Left hindlimb (tissue), 1 donor: ENCODE measurements at places on chromosomes 2 and 18.

DNA sequence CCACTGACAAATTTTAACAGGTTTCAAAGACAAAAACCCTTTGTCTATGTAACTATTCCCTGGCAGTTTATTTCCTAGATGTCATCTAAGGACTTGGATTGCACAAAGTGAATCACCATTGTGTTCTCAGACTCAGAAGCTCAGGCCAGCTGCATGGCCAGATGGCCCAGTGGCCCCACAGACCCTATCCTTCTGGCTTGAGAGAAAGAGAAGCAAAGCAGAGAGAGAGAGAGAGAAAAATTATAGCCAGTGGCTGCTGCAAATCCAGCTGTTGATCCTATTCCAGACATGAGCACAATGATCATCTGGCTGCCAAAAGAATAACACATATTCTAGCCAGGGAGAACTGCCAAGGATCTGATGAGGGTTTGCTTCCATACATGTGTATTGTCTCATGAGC lies 25.8 kb downstream of the CTLA4 start:
- peak; percentile 85 for DNase-seq

GRCh38 chr2:21228041-21228895 lies 104.5 kb downstream of the TDRD15 start:
- DNase-seq, result no peak

GRCh38 chr18:46768166-46768921 lies 11.5 kb upstream of the ST8SIA5 start:
- DNase-seq, result no peak

DNA sequence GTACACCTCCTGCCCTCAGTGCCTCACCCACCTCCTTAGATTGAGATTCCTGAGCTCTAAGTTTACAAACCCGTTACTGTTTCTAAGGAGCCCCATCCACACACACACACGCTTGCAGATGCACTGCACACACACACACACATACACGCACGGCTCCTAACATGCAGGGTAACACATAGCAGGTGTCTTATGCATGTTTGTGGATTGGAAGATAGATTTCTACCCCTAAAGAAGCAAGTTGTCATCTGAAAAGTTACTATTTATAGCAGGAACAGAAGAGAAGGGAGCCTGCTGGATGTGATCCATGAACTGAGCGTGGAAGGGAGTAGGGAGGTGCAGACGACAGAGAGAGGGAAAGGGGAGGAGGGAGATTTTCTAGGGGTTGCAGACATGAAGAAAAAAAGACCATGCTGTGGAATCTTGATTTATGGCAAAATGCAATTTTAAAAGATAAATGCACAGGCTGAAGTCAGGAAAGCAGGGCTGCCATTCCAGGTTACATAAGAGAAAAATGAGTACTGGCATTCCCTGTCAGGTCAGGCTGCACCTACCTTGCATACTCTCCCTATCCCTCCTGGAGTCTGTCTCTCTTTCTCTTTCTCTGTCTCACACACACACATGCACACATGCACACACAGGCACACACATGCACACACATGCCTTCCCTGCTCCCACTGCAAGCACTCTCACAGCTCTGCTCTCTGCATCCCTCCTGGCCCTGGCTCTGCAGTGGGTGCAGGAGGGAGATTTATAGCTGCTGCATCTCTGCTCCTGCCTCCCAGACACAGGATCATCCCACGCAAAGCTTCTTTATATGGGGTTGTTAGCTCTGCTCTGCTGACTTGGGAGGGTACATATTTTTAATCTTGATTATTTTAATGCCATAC lies 192.6 kb upstream of the MYT1L start:
- DNase-seq, result no peak

- no peak for DNase-seq
These were observed 193.4 kb downstream of the PARD3B start for GRCh38 chr2:204738721-204739120.

GRCh38 chr2:241505781-241506201 lies 2.6 kb downstream of the STK25 start:
- no peak for DNase-seq

- no peak for DNase-seq
These were observed 4.6 kb upstream of the SEH1L start for GRCh38 chr18:12943215-12943614.

GRCh38 chr18:40583671-40584070 lies 1371.4 kb upstream of the PIK3C3 start:
- DNase-seq, result no peak

GRCh38 chr2:38797250-38797676 lies 19.3 kb downstream of the GEMIN6 start:
- DNase-seq, result no peak

DNA sequence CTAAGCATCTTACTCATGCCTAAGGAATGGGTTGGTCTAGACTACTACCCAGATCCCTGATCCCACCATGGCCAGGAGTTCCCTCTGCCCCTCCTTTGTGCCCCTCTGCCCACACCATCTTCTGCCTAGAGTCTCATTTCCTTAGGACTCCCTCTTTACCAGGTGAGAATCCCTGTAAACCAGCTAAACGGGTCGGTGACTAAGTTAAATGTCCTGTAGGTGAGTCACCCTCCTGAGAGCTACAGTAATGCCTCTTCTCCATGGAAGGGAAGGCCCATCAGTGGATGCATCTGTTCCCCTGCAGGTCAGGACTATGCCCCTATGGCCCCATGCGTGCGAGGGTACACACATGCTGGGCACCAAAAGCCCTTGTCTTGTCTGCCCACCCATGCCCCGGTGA lies 25.4 kb downstream of the PTGR3 start:
- no peak for DNase-seq

DNA sequence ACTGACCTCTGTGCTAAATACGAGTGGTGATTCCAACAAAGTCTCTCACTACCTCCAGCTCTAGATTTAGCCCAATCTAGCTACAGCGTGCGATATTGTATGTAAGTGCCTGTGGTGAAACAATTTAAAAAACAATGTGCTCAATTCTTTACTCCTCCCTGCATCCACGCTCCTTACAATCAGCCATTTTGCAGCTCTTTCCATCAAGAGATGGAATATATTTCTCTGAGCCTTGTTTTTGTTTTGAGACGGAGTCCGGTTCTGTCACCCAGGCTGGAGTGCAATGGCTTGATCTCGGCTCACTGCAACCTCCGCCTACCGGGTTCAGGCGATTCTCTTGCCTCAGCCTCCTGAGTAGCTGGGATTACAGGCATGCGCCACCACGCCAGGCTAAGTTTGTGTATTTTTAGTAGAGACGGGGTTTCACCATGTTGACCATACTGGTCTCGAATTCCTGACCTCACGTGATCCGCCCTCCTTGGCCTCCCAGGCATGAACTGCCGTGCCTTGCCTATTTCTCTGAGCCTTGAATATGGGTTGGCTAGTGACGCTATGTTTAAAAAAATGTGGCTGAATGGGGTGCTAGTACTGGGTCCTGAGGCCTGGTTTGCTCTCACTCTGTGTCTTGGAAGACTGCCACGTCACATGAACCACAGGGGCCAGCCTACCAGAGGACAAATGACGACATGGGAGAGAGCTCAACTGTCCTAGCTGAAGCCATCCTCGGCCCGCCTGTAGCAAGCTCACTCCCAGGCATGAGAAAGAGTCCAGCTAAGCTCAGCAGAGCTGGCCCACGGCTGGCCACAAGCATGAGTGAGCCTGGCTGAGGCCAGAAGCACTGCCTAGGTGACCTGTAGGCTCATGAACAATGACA lies 14.8 kb downstream of the WDFY1 start:
- DNase-seq, result no peak

DNA sequence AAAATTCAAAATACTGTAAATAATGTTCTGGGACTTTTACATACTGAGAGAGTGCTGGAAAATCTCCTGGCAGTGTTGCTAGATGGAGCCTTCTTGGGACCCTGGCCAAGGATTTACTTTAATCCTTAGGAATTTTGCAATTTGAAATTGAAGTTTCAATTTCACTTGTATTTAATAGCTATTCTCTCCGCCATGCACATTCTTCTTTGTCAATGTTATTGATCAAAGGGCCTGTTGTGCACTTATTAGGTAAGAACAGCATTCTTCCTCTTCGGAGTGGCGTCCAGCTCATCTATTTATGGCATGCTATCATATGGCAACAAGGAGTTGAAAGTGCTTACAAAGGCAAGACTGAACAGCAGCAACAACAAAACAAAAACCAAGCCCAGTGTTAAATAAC lies 40.1 kb upstream of the SOS1 start:
- no peak for DNase-seq

- no peak for DNase-seq
These were observed 151.6 kb upstream of the LRATD1 start for GRCh38 chr2:14480906-14481305.

DNA sequence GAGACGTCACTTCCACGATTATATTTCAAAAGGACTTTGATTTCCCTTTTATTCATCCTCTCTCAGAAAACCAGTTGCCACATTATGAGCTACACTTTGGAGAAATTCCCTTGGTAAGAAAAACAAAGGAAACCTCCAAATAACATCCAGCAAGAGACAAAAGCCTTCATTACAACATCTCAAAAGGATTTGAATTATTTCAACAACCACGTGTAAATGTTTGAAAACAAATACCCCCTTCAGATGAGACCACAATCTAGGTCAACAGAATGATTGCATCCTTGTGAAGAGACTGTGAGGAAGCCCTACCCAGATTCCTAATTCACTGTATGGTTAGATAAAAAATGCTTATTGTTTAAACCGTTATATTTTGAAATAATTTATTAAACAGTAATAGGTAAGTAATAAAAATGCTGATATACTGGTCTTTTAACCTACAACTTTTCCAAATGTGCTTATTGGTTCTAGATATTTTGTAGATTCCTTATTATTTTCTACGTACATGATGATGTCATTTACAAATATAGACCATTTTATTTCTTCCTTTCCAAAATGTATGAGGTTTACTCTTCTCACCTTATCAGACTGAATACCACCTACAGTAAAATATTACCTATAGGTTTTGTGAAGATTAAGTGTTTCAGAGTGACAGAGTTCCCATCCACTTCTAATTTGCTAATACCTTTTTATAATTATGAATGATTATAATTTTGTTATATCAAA lies 922.7 kb upstream of the CHAC2 start:
- DNase-seq, result no peak

DNA sequence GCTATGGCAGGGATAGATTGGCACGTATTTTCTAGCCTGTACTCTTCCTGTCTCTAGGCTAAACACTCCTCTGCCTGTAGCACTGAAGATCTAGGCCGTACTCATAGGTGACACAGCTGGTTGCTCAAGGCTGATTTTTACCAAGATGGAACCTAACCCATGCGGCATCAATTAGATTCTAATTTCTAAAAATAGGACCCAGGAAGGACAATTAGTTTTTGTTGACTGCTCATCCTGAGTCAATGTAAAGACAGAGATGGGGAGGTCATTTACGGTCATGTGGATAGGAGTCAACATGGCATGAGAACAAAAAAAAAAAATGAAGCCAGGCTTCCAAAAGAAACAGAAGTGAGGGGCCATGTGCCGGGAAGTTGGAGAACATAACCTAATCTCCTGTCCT lies 360.7 kb upstream of the ETAA1 start:
- no peak for DNase-seq

DNA sequence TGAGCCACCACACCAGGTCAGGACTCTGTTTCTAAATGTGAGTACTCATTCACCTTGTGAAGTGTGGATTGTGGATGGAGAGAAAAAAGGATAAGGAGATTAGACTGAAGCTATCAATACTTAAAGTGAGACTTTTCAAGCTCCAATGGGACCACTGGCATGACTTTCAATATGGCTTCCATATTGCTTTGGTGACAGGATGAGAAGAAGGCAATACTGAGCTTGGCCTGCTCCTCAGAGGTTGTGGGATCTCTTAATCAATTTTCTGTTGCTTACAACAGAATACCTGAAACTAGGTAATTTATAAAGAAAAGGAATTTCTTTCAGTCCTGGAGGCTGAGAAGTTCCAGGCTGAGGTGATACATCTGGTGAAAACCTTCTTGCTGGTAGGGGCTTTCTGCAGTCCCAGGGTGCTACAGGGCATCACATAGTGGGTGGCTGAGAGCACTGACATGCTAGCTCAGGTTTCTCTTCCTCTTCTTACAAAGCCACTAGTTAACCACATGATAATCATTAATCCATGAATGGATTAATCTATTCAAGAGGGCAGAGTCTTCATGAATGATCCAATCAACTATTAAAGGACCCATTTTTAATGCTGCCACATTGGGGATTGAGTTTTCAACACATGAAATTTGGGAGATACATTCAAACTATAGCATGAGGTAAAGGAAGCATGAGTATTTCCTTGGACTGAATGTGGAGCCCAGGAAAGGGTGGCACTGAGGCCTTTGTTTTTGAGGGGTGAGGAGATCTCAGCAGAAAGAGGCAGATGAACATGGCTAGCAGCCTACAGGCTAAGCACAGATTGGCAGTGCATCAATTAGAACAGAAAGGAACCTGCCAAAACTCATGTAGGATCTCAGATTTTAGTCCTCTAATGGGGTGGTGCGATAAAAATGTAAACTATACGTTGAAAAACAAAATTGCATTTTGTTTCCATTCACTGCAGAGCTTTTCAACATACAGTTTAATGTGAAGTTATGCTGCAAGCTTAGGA lies 274.5 kb downstream of the PIK3C3 start:
- DNase-seq, result no peak

DNA sequence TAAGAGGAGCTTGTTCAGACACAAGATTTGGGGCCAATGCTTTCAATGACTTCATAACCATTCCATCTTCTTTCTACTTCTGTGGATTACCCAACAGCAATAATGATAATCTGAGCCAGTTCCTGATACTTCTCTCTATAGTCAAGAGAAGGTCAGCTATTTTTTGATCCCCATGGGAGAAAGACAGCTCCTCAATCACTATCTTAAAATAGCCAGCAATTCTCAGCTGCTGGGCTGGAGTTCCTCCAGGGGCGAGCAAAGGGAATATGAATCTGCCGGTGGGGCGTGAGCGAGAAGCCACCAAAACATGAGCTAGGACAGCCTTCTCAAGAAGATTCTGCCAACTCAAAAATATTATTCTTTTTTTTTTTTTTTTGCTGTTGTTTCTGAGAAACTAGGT lies at the start of gene TMEM182:
TMEM182 (plus strand) TSS at position 269 of the 400 bp plus-strand sequence. CDS start 187 bp downstream, outside the sequence.
- DNase-seq, result no peak

GRCh38 chr2:202069170-202070067 lies 3.6 kb upstream of the KIAA2012 start:
- DNase-seq, result no peak

DNA sequence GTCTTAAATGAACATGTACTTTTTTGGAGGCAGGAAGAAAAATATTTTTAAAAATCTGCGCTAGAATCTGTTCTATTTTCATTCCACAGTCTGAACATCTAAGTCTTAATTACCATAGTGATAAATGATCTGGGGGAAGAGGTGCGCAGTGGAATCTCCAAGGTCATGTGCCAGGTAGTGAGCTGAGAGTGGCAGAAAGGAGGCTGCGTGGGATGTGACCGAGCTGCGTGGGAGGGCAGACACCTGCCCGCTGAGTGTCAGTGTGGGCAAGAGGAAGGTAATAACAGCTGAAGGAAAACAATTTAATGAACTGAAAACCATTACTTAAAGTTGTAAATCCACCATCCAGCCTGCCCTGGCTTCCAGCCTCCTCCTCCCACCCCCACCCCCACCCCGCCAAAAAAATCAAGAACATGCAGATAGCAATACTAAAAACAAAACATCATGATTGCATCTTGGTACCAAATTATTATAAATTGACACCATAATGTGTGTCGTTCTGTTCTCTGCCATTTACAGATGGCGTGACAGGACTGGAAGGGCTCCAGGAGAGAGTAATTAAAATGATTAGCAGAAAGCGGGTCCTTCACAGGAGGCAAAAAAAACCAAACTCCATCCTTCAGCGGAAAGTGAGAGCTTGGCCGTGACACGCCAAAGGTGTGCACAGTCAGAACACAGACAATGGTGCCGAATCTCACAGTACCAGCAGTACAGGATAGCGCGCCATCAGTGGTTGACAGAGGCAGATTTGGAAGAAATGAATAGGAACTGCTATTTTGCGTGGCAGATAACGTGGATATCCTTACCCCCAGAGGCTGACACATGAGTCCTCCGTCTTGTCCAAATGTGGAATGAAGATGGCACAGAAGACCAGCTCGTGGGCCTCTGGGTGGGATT lies 11.4 kb upstream of the DTNB start:
- no peak for DNase-seq
